ENCODE measurements at places on chromosomes 12 and 14.

DNA sequence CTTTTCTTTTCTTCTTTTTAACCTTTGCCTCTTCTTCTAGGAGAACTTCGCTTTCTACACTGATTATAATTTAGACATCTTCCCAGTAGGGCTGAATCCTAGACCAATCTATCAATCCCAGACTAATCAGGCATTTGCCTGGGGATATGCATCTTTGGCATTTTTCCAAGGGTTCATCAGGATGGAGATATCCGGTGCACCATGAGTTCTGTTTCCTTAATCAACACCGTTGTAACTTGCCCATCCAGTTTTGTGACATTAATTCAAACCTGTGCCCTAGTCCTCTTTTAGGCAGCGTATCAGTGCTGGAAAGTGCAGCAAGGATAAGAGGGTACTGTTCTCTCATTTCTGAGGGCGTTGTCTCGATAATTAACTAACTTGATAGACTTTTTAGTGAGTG lies 617 bp upstream of the MGP start:
- no peak for DNase-seq

DNA sequence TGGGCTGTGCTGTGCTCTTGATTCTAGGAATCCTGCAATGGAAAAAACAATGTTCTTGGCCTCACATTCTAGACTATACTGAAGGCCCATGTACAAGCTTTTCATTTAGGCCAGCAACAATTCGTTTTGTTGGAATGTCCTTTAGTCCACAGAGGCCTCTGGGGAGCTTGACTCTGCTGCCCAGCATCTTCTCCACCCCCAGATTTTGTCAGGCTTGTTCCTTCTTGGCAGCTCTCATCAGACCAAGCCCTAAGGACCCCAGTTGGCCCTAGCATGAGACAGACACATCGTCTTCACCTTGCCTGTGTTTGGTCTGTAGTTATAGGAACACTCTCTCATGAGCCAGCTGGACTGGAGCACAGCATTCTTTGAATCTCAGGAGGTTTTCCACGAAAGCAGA lies 300.1 kb downstream of the VRK1 start:
- DNase-seq: no peak

- DNase-seq: no peak
These were observed 8.4 kb downstream of the ACTN1 start for GRCh38 chr14:68970736-68971135.

DNA sequence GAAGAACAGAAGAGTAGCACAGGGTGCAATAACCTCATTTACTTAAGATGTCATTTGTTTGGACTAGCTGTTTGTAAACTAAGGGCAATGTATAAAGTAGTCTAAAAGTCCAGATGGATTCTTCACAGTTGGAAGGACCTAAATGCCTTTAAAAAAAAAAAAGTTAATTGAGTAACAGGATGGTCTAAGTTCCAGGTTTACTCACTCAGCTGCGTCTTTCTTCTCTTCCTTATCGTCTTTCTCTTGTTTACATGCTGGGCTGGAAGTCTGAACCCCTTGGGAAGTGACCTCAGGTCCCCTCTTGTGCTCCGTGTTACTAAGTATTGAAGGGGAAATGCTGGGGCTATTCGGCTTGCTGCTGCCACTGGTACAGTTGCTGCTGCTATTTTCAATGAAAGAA lies 82.5 kb downstream of the SH2B3 start:
- no peak for DNase-seq

DNA sequence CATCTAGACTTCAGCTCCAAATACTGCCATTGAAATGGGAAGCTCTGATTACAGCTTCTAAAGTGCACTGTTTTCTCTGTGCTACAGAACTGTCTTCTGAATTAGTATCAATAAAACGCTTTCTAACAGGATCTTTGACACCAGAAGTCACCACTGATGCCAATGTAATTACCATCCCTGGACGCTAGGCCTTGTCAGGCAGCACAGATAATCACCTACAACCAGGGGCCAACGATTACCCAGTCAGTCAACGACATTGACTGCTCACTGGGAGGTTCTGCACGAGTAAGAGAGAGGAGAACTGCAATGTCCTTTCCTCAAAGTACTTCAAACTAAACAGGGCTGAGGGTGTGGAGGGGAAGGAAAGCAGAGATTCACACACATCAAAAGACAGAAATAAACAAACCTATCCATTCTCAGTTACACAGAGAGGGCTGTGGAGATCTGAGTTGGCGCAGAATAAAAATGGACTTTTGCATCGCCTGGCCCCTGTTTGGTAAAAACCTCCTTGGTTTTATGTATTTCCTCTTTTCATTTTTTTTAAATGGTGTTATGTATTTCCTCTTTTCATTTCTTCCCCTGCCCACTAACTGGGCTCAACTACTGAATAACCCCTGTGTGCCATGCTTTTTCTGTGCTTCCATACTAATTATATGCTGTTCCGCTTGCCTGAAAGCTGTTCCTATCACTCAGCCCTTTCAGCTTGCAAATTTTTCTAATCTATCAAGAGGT lies 492.2 kb downstream of the APAF1 start:
- no peak for DNase-seq

DNA sequence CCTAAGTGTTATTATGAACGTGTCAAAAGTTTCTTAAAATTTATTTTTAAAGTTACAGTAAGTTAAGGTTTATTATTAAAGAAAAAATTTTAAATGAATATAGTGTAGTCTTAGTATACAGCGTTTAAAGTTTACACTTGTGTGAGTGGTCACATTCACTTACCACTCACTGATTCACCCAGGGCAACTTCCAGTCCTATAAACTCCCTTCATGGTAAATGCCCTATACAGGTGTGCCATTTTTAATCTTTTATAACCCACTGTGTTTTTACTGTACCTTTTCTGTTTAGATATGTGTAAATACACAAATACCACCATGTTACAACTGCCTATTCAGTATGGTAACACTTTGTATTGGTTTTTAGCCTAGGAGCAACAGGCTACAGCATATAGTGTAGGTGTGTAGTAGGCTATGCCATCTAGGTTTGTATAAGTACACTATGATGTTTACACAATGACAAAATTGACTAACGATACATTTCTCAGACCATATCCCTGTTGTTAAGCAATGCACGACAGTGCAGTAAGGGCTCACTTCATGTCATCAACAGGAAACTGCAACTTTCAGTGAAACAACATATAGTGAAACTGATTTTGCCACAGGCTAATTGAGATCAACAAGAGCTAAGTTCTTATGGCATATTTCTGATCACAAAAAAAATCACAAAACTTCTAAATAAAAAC lies 112.0 kb upstream of the TMCC3 start:
- no peak for DNase-seq

GRCh38 chr14:60092526-60092920 lies 800 bp downstream of the PCNX4 start:
- DNase-seq: no peak

GRCh38 chr14:74089251-74090020 lies 4.7 kb downstream of the LIN52 start:
- DNase-seq: no peak

DNA sequence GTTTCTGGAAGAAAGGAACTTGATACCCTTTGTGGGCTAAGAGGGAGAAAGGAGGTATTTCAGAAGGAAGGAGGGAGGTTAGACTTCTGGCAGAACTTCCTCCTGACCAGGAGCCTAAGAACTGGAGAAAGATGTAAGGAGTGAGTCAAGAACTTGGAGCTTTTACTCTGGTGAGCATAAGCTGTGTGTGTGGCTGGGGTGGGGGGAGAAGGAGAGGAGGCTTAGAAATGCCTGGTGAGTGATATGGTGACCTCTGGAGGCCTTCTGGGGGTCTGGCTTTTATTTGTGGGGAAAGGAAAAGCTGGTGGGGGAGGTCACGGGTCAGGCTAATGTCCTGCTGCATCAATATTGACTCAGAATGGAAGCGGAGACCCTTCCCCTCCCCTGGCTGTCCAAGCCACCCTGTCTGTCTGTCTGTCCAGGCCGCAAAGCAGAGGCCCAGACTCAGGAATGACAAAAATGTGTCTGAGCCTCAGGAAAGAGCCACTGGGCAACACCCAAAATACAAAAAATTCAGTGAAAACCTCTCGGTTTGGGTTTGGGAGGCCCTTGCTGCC lies 4.8 kb downstream of the LRP1 start:
- DNase-seq: no peak

- DNase-seq: no peak
These were observed 203.7 kb downstream of the SPTSSA start for GRCh38 chr14:34258318-34258717.
